ENCODE measurements at places on chromosomes 3 and 15.

DNA sequence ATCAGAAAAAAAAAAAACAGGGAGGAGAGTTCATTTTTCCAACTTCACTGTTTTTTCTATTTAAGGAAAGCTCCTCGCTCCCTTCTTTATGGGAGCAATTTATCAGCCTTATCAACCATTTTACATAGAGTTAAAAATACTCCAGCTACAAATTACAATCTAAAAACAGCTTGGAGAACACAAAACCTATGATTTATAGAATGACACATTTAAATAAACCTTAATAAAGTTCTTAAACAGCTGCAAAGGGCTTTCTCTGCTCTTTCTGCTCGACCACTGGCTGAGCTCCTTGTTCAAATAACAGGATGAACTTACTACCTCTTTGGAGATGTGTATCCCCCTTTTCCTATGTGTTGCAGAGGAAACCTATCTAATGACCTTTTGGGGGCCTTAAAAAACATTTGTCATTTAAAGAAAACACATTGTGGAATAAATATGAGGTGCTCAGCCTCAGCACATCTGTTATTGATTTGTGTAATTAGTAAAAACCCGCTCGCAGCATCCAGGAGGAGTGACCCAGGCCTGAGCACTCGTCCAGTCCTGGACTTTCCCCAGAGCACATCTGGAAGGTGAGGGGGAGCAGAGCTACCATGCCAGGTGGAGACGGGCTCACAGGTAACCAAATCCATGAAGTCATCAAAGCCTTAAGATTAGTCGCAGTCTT, 231.2 kb downstream of the ATP8B4 start:
- H3K4me1 ChIP-seq: no peaks in the 10 kb centered on the region
- H3K27ac ChIP-seq: no peak overlapping the region
- DNase-seq: no peak
- H3K4me3 ChIP-seq: no peak overlapping the region
- H3K27me3 ChIP-seq: no peaks in the 10 kb centered on the region
- peaks cover 17% of the 10 kb centered on the region for H3K36me3 ChIP-seq

- H3K4me1 ChIP-seq: peaks cover 2% of the 10 kb centered on the region
- no peaks in the 10 kb centered on the region for H3K27me3 ChIP-seq
- no peak for DNase-seq
- no peak overlapping the region for H3K27ac ChIP-seq
- H3K4me3 ChIP-seq: no peak overlapping the region
- H3K36me3 ChIP-seq: no peaks in the 10 kb centered on the region
Measured at GRCh38 chr3:34248352-34248751, 449.9 kb downstream of the PDCD6IP start.

DNA sequence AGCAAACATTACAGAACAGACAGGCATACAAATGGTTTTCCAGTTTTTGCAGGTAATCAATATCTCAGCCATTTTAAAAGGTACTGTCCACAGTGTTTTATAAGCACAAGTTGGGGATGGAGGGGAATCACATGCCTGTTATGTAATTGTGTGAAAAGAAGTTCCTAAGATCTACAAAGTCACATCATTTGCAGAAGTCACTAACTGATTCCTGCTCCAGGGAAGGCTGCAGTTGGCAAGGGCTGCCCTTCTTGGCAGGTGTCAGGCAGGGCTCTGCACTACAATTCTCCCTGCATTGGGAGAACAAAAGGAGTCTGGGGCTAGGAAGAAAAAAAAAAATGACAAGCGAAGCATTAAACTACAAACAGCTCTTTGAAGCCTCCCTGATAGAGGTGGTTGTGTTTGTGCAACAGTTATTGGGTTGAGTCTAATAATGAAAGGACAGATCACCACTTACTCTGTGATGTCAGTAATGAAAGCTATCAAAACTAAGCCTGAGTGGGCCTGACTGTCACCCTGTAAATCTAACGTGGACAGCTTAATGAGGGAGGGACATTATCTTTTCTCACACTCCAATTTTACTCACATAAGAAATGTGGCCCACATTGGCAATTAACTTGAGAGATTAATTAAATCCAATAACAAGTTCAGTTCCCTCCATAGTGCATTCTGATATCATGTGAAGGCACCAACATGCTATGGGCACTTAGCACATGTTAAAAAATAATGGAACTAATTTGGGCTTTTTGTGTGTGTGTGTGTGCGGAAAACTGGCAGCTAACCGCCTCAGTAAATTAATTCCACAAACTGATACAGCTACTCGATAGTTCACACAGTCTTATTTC, 242.9 kb downstream of the FHIT start:
- no peak for DNase-seq
- H3K4me3 ChIP-seq: no peak overlapping the region
- H3K27me3 ChIP-seq: peaks cover 2% of the 10 kb centered on the region
- H3K36me3 ChIP-seq: no peaks in the 10 kb centered on the region
- no peak overlapping the region for H3K27ac ChIP-seq

- peaks cover 75% of the 10 kb centered on the region for H3K36me3 ChIP-seq
- peak; percentile 71 for DNase-seq
- peaks cover 55% of the 10 kb centered on the region for H3K4me1 ChIP-seq
- H3K4me3 ChIP-seq: peak overlapping the region; percentile 5
Measured at GRCh38 chr3:111616417-111617105, 21.4 kb upstream of the ZBED2 start.

DNA sequence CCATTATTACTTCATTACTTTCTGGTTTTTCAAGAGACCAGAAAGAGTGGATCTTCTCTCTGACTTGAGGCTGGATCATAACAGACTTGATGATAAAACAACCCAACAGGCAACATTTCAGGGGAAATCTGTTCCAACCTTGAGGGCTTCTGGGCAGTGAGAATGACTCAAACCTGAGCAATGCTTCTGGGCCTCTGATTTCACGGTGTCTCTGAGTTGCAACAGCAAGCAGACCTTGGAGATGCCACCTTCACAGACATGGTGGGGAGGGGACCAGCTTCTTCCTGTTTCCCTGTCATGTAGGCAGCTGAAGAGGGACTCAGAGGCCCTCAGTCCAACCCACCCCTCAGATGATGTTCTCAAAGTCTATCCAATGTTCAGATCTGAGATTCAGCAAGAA, 104.0 kb downstream of the ABHD5 start:
- no peak overlapping the region for H3K27ac ChIP-seq
- no peak overlapping the region for H3K4me3 ChIP-seq
- no peaks in the 10 kb centered on the region for H3K4me1 ChIP-seq
- H3K27me3 ChIP-seq: no peaks in the 10 kb centered on the region
- DNase-seq: no peak

DNA sequence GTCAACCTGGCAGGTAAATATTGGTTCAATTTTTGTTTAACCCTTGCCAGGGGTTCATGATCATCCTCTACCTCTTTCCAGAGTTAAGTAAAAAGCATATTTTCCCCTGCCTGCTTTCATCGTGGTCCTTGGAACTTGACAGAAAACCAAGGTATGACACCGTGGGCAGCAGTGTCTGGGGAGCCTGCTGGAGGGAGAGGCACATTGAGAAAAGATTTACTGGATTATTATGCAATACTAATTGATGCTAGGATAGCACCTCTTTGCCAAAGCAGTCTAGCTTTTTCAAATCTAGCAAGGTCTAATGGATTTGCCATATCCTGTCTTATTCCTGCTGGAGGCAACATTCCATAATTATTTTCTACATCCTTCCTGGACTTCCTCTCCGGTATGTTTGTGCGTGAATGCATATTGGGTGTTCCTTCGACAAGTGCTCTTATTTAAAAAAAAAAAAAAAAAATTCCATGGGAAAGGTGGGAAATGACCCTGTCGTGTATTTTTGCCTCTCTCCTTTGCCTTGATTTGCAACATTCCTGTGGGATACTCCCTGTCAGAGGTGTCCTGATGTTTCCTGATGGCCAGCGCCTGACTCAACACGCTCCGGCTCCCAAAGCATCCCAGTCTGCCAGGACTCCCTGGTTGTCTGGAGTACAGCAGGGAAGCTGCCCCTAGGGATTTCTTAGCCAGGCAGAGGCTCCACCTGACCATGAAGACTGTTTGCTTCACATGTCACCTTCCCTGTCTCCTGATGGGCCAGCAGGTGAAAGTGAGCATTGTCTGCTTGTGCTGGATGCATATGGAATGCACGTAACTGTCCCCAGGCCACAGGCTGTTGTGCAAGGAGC, 6.3 kb downstream of the BHLHE40 start:
- DNase-seq: no peak
- peak overlapping the region; percentile 88 for H3K4me3 ChIP-seq
- H3K4me1 ChIP-seq: peaks cover 60% of the 10 kb centered on the region
- H3K36me3 ChIP-seq: peaks cover 56% of the 10 kb centered on the region
- H3K27ac ChIP-seq: peak overlapping the region; percentile 91

DNA sequence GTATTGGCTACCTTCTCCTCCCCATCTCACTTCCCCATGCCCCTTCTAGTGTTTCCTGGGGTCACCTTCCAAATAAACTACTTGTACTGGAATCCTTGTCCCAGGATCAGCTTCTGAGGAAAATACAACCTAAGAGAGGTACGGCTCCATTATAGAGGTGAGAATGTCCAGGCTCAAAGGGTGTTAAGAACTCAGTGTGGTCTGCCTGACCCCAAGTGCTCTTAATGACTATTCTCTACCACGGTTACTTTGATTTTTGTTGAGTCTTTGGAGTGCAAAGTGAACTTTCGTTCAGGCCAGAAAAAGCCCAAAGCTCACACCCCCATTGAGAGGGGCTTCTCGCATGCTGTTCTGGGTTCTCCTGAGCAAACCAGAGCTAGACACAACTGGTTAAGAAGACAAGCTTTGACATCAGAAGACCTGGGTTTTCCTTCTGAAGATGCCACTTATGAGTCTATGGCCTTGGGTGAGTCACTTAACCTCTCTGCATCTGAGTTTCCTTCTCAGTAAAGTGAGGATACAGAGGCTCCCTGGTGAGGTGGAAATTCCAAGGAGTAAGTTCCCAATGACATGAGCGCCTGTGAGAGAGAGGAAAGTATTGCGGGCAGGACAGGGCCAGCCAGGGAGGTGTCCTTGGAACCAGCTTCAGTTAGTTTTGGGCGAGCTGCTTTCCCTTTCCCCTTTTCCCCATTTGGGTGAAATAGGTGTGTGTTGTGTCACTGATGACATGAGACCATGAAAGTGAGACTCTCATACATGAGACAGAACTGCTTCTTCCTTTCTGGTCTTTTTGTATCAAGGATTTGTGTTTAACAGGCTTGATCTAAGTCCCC, 475.0 kb upstream of the PROK2 start:
- H3K27me3 ChIP-seq: peaks cover 2% of the 10 kb centered on the region
- H3K4me3 ChIP-seq: no peak overlapping the region
- peak; percentile 37 for DNase-seq
- no peaks in the 10 kb centered on the region for H3K36me3 ChIP-seq

- DNase-seq: no peak
- peaks cover 24% of the 10 kb centered on the region for H3K27me3 ChIP-seq
- peaks cover 15% of the 10 kb centered on the region for H3K4me1 ChIP-seq
- no peaks in the 10 kb centered on the region for H3K36me3 ChIP-seq
Measured at GRCh38 chr15:63052077-63052841, 9.7 kb downstream of the TPM1 start.

DNA sequence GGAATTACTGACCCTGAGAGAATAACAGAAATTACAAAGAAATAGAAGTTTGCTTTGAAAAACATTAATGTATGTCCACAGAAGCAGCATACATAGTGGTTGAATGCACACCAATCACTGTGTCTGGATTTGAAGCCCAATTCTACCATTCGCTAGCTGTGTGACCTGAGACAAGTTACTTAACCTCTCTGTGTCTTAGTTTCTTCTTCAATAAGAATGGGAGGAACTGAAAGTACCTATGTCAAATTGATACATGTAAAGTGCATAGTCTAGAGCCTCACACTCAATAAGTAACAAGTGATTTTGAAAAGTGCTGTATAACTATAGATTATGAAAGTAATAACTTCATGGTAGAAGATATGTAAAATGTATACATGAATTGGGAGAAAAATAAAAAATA, 457.8 kb downstream of the FOXP1 start:
- H3K4me3 ChIP-seq: peak overlapping the region; percentile 56
- peaks cover 65% of the 10 kb centered on the region for H3K4me1 ChIP-seq
- H3K27ac ChIP-seq: peak overlapping the region; percentile 69
- peaks cover 23% of the 10 kb centered on the region for H3K36me3 ChIP-seq
- no peak for DNase-seq
- no peaks in the 10 kb centered on the region for H3K27me3 ChIP-seq

All from T-helper 2 cell treated with Interferon-gamma antibody and Interleukin-4, amounts not matched to agents 5 μg/mL and 100 μg/mL, for 36 hours (primary cell).